Smooth muscle cell of trachea (primary cell): ENCODE measurements at places on chromosomes 1 and 21. TPM values are rescaled to one million over a fixed set of nuclear protein-coding genes. Genes with fewer than 3 reads are reported as not detected.

The PODN gene
- 34.8 and 87.5 TPM in 2 replicates for total RNA-seq

The ANKRD45 gene
- total RNA-seq, result 0.29 and 0.83 TPM in 2 replicates

The RNU1-1 gene
- under 0.01 TPM in 2 replicates for total RNA-seq

The LMX1A gene
- not detected in 2 replicates for total RNA-seq

The C1orf87 gene
- 0.15 TPM in 1 of 2 replicates, not detected in the other for total RNA-seq

The SLC44A3 gene
- total RNA-seq, result 0.58 and 3.1 TPM in 2 replicates

The TDRD10 gene
- total RNA-seq, result 0.17 TPM in 1 of 2 replicates, not detected in the other

The SLC35F3 gene
- under 0.01 TPM in 1 of 2 replicates, not detected in the other for total RNA-seq

The NPHS2 gene
- total RNA-seq, result not detected in 2 replicates

The H3-3A gene
- 75.1 and 150 TPM in 2 replicates for total RNA-seq

The ABCD3 gene
- 39.7 and 43.3 TPM in 2 replicates for total RNA-seq

The SPATA45 gene
- not detected in 2 replicates for total RNA-seq

The KPNA6 gene
- total RNA-seq, result 39.9 and 47.5 TPM in 2 replicates

The CHAF1B gene
- 1.3 and 4.1 TPM in 2 replicates for total RNA-seq

The DCST1 gene
- total RNA-seq, result not detected in 2 replicates

The PER3 gene
- 7.3 and 9.6 TPM in 2 replicates for total RNA-seq

The ATAD3A gene
- total RNA-seq, result 25.1 and 32.7 TPM in 2 replicates

The S1PR1 gene
- total RNA-seq, result 20.8 and 22.0 TPM in 2 replicates

The LPAR3 gene
- 24.0 and 33.5 TPM in 2 replicates for total RNA-seq

The VSIG8 gene
- 0.15 and 0.17 TPM in 2 replicates for total RNA-seq

The DNAH14 gene
- total RNA-seq, result 14.7 and 18.3 TPM in 2 replicates

The TLCD4 gene
- 0.29 and 0.50 TPM in 2 replicates for total RNA-seq

The CD52 gene
- total RNA-seq, result not detected in 2 replicates

The TMEM81 gene
- 1.5 and 1.8 TPM in 2 replicates for total RNA-seq
